Stimulated activated CD4-positive, alpha-beta T cell treated with anti-CD3 and anti-CD28 coated beads, Interleukin-1b, Interleukin-23, amount 100 ng/mL, for 4 hours (primary cell): ENCODE measurements at places on chromosomes 5 and 9.

- peak; percentile 79 for DNase-seq
These were observed 2.8 kb upstream of the CCIN start for GRCh38 chr9:36166168-36166927.

- DNase-seq = no peak
These were observed 11.8 kb downstream of the OTULIN start for GRCh38 chr5:14676320-14676719.

DNA sequence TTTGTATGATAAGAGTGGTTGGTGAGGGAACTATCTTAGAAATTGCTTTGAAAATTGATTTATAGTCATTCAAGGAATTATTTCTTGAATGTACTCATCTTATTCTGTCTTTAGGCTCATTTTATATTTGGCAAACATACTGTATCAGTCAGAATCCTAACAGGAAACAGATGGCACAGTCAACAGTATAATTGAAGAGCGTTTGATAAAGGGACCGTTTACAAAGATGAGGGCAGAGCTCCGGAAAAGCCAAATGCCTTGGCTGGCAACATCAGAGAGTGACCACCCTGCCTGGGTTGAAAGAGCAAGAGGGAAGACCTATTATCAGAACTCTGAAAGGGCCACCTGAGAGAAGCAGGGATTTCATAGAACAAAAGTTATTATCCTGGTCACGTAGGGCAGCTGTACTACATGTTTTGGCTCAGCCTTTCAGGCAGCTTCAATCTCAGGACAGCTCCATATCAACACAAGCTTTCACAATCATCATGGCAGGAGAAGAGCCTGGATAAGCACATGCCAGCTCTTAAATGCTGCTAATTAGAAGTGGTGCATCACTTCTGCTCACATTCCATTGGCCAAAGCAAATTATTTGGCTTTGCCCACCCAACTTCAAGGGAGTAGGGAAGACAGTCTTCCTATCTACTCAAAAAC lies 47.2 kb upstream of the ARL15 start:
- DNase-seq = no peak

DNA sequence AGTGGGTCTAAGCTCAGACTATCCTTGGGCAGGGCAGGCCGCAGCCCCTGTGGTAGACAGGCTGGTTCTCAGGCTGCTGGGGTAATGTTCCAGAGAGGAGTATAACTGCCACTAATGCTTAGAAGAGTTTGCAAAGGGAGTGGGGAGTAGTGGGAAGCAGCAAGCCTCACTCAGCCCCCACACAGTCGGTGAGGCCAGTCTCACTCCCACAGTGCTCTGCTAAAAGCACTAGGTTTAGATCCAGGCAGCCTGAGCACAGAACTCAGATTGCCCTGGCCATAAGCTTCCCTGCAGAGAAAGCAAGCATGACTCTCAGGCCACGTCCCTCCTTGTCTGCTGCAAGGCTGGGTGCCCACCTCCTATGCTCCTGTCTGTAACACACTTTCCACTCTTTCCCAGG lies 69.4 kb upstream of the HCN1 start:
- DNase-seq = no peak

GRCh38 chr5:143395638-143396352 lies 7.7 kb downstream of the NR3C1 start:
- no peak for DNase-seq

GRCh38 chr9:112094948-112095681 lies 80.0 kb downstream of the SUSD1 start:
- DNase-seq = no peak

- no peak for DNase-seq
These were observed 219.3 kb downstream of the SMARCA2 start for GRCh38 chr9:2234371-2234893.

GRCh38 chr9:89323390-89323789 lies 5.1 kb downstream of the SECISBP2 start:
- no peak for DNase-seq

- no peak for DNase-seq
These were observed 43.1 kb downstream of the LNPEP start for GRCh38 chr5:96978812-96979449.

GRCh38 chr9:34744295-34745221 lies 34.6 kb upstream of the CCL21 start:
- no peak for DNase-seq
